ENCODE measurements at places on chromosomes 11 and 22.

DNA sequence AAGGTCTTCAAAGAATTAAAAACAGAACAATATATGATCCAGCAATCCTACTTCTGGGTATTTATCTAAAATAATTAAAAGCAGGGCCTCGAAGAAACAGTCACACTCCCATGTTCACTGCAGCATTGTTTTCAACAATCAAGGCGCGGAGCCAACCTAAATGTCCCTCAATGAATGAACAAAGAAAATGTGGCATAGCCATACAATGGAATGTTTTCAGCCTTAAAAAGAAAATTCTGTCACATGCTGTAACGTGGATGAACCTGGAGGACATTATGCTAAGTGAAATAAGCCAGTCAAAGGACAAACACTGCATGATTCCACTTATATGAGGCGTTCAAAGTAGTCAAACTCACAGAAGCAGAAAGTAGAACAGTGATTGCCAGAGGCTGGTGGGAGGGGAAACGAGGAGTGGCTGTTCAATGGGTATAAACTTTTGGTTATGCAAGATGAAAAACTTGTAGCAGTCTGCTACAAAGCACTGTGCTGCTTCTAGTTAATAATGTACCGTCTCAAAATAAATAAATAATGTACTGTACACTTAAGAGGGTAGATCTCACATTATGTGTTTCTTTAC is 41.2 kb downstream of the SNX19 start:
- DNase-seq: no peak

DNA sequence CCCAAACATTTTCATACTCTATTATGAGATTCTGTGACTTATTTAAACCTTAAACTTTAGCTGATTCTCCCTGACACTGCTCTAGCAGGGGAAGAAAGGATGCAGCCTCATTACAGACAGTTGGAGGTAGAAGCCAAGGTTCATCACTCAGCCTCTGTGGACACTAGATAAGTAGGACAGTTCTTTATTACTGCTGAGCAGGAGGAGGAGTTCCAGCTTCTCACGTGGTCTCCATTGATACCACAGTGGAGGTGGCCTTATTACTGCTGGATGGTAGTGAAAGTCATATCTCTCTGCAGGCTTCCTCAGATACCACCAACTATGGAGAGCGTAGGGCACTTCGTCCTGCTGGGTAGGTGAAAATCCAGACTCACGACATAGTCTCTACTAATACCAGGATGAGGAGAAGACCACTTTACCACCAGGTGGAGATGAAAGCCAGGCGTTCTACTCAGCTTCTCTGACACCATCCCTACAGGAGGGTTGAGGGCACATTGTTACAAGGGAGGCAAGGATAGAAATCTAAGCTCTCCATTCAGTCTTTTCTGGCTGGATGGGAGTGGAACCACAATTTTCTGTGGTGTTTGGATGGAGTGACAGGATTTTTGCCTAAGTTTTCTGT is 13.1 kb upstream of the ANGPTL5 start:
- DNase-seq: no peak

- peak; percentile 69 for DNase-seq
Observed at GRCh38 chr11:63567044-63567840, 4.1 kb upstream of the PLAAT2 start.

DNA sequence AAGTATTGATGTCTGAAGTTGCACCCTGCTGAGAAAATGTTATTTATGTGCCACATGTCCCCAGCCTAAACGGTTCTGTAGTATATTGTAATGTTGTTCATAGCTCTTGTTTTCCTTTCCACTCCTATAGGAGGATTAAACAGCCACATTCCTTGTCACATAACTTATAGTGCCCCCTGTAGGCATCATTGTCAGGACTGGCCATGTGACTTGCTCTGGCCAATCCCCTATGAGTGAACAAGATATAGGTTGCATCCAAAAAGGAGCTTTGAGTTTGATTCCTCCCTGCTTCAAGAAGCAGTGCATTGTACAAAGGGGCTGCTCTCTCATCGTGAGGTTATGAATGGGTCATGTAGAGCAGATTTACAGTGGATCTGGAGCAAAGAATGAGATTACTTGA is 717.6 kb upstream of the ANO5 start:
- DNase-seq: no peak

- no peak for DNase-seq
Observed at GRCh38 chr11:96472085-96472484, 82.3 kb downstream of the JRKL start.
